ENCODE measurements at places on chromosomes 4 and X.

GRCh38 chr4:112167794-112168193, 22.5 kb downstream of the FAM241A start:
- no peak for DNase-seq

- DNase-seq = peak; percentile 20
Observed at GRCh38 chr4:15144967-15145295, 142.7 kb downstream of the CPEB2 start.

GRCh38 chr4:25861280-25861950, 1.4 kb downstream of the SEL1L3 start:
- no peak for DNase-seq

DNA sequence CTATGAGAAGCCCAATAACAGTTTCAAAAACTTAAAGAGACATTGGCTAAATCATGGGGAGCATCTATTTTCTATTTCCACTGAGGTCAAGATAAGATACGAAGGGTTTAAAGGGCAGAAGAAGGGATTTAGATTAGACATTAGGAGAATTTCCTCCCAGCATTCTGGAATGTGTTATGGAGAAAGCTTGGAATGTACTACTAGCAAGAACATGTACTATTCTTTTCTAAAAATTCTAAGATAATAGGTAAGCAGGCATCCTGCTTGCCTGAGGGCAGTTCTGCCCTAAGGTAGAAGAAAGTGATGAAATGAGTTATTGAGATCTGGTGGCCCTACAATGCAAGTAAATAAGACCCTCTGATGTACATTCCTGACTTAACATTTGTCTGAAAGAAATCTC, 279.2 kb downstream of the NR3C2 start:
- DNase-seq = no peak

GRCh38 chr4:8257854-8258253, 11.7 kb upstream of the HTRA3 start:
- no peak for DNase-seq

DNA sequence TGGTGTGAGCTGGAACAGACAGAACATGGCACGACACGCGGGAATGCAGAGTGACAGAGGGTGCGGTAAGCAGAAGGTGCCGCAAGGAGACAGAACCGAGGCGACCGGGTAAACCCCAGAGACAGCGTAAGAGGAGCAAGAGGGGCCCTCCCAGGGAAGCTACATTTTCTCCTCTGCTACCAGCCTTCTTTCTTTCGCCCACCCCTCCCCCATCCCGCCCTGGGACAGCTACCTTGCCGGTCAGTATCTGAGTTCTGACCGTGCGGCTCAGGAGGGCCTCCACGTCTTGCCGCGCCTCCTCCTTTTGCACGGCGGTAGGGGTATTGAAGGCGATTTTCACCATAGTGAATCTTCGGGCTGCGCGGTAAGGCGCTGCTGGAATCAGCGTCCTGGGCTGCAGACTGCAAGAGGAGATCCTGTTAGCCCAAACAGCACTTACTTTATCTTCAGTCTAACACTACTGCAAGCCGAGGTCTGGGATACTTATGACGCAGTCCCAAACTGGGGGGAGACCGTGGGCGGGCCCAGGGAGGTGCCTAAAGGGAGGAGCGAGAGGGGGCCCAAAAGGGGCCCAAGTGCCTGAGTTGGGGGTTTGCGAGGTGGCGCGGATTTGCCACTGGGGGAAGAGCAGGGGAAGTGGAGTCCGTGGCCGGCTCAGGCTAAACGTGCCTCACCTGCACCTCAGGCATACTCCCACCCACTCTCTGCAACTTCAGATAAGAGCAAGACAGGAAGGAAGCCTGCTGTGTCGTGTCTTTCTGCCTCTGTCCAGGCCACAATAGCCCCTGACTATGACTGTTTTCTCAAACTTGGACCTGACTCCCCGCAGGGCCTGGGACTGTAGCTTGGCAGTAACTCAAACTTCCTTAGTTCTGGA, at the start of gene ITM2A:
Gene ITM2A, minus strand, starts transcription at position 462 of the 877 bp plus-strand sequence. Its CDS starts 119 bp downstream, at position 343.
- DNase-seq = no peak

- DNase-seq = no peak
Observed at GRCh38 chrX:64152857-64153256, 52.7 kb downstream of the AMER1 start.

DNA sequence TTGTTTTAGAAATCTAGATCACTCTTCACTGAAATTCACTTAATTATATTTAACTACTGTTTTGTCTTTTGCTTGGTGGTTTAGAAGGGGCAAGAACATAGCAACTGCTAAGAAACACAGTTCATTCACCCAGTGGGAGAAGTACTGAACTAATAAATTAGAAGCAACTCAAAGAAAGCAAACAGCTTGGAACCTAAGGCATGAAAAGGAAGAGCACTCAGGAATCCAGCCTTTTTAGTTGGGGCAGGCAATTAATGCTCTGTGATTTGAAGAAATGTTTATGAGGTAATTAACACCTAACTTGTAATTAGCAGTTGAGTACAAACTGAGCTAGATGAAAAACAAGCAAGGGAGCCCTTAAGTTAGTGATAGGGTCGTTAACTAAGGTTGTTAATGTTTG, 22.8 kb downstream of the SEPTIN11 start:
- no peak for DNase-seq

- DNase-seq = no peak
Observed at GRCh38 chr4:8777320-8778196, 94.1 kb downstream of the HMX1 start.

GRCh38 chr4:39308611-39309010, 57.6 kb downstream of the RFC1 start:
- DNase-seq = peak; percentile 4

GRCh38 chr4:6916587-6917460, 7.2 kb downstream of the TBC1D14 start:
- DNase-seq = no peak

- no peak for DNase-seq
Observed at GRCh38 chr4:185305979-185306442, 89.7 kb downstream of the LRP2BP start.

DNA sequence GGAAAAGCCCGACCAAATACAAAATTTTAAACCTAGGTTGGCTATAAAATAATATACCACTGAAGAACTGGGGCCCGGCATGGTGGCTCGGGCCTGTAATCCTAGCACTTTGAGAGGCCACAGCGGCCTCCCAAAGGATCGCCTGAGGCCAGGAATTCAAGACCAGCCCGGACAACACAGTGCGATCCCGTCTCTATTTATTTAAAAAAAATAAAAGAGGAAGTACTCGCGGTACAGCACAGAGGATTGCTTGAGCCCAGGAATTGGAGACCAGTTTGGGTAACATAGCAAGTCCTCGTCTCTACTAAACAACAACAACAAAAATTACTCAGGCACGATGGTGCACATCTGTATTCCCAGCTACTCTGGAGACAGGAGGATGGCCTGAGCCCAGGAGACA, 44.8 kb upstream of the CDKN2AIP start:
- no peak for DNase-seq

GRCh38 chr4:2805712-2806389, 13.0 kb downstream of the SH3BP2 start:
- no peak for DNase-seq

DNA sequence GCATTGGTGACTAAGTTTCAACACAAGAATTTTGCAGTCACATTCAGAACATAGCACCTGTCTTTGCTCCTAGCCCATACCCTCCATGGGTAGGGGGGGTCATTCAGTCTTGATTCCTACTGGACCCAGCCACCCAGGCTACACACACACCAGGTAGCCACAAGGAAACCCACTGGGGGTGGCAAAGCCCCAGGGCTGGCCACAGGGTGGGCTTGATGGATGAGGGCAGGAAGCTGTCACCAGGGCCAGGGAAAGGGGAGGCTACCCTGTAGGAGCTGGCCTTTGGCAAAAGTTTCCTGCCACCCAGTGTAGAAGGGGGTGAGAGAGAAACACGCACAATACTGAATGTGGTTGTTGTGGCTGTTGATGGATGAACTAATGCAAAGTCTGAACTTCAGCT, 74.5 kb upstream of the NKX1-1 start:
- no peak for DNase-seq

DNA sequence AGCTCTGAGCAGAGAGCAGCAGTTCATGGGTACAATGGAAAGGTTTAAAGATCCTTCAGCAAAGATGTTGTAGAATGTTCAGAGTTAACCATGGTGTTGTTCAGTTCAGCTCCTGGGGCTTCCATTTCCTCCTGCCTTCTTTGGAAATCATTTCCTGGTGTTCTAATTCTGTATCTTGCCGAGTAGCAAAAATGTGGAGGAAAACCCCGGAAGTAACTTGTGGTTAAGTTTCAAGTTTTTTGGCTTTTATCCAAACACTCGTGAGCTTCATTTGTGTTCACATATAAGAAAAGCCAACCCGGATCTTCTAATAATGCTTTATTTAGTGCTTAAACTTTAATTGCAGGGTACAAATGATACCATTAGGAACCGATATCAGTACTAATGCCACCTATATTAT, 33.6 kb upstream of the ARX start:
- DNase-seq = no peak

- DNase-seq = no peak
Observed at GRCh38 chr4:75056277-75056676, 123.4 kb downstream of the PARM1 start.

GRCh38 chr4:40721730-40722171, 28.0 kb upstream of the NSUN7 start:
- DNase-seq = no peak

- no peak for DNase-seq
Observed at GRCh38 chr4:15577508-15577907, 77.6 kb downstream of the FBXL5 start.

Measured in cerebellar nuclear complex (tissue), 1 donor.